Activated CD4-positive, CD25-positive, alpha-beta regulatory T cell treated with anti-CD3 and anti-CD28 coated beads, Interleukin-2, amount 50 U/mL, for 24 hours (primary cell): ENCODE measurements at places on chromosomes 5 and 9.

DNA sequence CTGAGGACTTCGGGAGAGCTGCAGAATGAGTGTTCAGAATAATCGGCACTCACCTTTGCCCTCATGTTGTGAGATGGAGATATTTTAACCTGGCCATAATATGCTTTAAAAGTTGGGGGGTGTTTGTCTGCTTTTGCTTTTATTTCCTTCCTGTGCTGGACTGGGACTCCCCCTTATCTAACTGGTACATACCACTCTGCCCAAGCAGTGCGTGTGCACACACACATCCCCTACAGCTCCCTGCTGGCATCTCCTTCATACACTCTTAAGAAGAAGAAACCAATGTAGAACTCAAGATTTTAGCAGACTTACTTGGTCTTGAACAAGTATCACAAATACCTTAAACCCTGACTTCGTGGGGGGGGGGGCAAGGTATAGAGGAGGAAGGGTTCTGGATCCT, 146.2 kb upstream of the DMRT1 start:
- ATAC-seq, result no peak

DNA sequence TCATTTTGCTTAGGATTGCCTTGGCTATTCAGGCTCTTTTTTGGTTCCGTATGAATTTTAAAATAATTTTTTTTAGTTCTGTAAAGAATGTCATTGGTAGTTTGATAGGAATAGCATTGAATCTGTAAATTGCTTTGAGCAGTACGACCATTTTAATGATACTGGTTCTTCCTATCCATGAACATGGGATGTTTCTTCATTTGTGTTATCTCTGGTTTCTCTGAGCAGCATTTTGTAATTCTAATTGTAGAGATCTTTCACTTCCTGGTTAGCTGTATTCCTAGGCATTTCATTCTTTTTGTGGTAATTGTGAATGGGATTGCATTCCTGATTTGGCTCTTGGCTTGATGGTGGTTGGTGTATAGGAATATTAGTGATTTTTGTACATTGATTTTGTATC, 6.3 kb upstream of the UBE2QL1 start:
- no peak for ATAC-seq

- ATAC-seq, result no peak
Measured at GRCh38 chr5:6725421-6725820, 12.2 kb downstream of the TENT4A start.

DNA sequence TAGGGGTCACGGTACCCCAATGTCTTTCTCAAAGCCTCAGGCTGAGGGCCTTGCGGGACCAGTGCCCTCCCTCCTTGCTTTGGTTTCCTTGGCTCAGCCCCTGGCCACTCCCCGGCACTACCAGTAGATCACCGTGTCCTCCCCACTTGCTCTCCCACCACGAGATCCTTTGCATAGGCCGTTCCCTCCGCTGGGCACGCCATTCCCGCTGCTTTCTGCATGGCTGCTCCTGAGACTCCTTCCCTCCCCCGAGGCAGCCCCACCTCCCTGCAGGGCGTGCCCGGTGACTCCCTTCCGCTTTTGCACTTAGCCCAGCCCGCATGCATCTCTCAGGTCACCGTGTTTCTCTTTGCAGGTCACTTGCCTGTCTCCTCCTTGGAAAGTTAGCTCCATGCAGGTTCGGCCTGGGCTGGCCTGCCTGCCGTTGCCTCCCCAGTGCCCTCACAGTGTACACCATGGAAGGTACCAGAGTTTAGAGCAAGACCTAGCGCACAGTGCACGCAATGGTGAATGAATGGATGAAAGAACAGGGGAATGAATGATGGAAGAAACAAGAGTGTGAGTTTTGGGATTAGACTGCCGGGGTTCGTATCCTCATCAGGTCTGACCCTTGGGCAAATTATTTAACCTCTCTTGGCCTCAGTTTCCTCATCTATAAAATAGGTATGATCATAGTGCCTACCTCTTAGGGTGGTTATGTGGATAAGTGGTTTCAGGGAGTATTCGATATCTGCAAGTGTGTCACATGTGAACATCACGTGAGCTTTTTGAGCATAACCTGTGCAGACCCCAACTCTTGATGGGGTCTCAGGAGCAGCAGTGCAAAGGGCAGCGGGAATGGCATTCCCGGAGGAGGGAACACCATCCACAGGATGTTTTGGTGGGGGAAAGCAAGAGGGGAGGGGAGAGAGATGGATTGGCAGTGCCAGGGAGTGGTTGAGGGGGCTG, 214.3 kb downstream of the C9orf50 start:
- no peak for ATAC-seq

- ATAC-seq, result no peak
Measured at GRCh38 chr5:36651761-36652685, 45.6 kb downstream of the SLC1A3 start.

DNA sequence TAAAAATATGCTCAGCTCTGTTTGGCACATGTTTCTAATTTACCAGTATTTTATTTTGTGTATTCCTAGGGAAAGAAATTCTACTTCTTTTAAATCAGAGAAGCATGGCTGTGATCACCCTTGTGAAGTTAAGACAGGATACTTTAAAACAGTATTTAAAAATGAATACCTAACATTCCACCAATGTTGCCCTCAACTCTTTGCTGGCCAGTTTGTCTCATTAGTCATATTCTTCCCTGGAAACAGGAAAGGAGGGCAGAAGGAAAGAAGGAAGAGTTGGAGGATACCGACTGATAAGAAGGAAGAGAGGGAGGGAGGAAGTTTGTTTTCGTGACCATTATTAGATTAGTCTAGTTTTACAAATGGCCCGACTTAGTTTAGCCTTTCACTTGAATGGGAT, 137.4 kb downstream of the PLK2 start:
- ATAC-seq, result no peak

- no peak for ATAC-seq
Measured at GRCh38 chr5:143880178-143880577, 68.2 kb downstream of the HMHB1 start.

DNA sequence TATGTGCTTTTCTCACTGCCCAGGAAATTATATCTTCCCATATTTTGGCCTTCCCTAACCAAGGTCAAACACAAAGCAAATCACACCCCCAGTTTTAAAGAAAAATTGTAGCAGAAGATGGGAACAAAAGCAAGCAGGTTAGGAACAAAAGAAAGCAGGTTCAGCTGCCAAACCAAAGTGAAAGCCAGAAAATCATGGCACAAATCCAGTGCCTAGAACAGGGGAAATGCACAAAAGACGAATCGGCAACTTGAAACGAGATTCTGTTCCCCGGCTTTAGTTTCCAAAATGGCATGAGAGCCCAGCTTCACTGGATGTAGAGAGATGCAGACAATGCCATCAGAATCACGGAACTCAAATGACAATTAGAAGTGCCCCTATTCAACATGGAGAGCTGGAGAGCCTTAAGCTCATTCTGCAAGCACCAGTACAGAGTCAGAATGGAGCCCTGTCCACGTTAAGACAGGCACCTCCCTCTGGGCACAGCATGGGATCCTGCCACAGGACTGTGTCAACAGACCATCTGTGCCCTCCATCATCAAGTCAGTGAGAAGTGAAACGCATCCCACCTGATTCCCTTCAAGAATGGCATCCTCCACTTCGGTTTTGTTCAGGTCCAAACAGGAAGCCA, 13.8 kb downstream of the DNAH5 start:
- ATAC-seq, result no peak

DNA sequence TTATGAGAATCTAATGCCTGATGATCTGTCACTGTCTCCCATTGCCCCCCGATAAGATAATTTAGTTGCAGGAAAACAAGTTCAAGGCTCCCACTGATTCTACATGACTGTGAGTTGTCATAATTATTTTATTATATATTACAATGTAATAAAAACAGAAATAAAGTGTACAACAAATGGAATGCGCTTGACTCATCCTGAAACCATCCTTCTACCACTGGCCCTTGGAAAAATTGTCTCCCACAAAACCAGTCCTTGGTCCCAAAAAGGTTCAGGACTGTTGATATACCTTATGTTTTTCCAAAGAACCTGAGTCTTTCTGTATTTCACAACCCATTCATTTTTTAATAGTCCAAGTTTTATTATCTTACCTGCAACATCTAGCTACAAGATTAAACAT, 403.5 kb downstream of the TAF11L14 start:
- no peak for ATAC-seq

- no peak for ATAC-seq
Measured at GRCh38 chr9:128632066-128632465, 24.6 kb downstream of the DYNC2I2 start.

DNA sequence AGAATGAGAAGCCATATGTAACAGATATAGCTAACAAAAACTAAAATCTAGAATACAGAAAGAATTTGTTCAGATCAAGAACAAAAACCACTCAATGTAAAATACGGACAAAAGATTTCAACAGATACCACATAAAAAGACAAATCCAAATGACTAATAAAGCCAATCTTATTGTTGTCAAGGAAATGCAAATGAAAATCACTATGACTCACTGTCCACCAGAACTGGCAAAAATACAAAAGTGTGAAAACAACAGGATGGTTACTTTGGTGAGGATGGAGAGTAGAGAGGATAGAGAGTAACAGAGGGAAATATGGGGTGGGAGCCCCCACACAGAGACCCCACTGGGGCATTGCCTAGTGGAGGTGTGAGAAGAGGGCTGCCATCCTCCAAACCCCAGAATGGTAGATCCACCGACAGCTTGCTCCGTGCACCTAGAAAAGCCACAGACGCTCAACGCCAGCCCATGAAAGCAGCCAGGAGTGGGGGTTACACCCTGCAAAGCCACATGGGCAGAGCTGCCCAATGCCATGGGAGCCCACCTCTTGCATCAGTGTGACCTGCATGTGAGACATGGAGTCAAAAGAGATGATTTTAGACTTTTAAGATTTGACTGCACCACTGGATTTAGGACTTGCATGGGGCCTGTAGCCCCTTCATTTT, 15.2 kb upstream of the RHOBTB3 start:
- ATAC-seq, result peak; percentile 37

GRCh38 chr5:14353726-14354474, 210.8 kb downstream of the TRIO start:
- ATAC-seq, result no peak

DNA sequence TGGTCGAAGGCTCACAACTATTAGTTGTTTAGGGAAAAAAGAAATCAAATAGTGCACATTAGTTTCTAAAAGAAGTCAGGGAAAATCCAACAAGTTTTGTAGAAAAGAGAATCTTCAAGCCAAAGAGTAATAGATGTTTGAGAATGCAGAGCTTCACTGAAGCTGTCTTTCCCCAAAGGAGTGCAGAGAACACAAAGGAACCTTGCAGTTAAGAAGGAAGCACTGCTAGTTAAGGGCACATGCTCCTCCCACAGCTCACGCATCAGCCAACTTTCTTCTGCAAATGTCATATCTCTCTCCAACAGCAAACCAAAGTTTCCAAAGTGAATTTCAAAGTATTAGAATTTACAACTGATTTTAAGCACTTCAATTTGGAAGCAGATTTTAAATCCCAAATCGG, 116.4 kb upstream of the FST start:
- no peak for ATAC-seq

DNA sequence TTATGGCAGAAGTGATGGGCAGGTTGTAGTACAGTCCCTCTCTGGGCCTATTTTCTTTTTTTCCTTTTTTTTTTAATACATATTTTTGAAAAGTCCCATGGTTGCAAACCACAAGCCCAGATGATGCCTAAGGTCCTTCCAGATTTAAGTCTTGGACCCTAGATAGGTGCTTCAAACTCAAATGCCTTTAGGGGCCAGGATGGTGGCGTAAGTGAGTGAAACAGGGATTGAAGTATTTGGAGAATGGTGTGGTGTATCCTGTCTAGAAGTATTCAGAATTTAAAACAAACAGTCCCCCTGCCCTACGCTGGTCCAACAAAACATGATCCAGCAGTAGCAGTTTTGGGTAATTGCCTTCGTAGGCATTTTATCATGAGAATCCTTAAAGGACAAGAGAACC, 2.2 kb downstream of the TIGD6 start:
- ATAC-seq, result no peak

- no peak for ATAC-seq
Measured at GRCh38 chr5:69315972-69316371, 16.6 kb downstream of the CCDC125 start.

GRCh38 chr9:92726348-92726747, 38.3 kb downstream of the BICD2 start:
- no peak for ATAC-seq

GRCh38 chr5:75856056-75856455, 138.8 kb upstream of the POC5 start:
- ATAC-seq, result no peak

- ATAC-seq, result no peak
Measured at GRCh38 chr9:130352586-130353285, 87.2 kb downstream of the HMCN2 start.

- no peak for ATAC-seq
Measured at GRCh38 chr5:167936022-167936421, 355.4 kb upstream of the WWC1 start.

DNA sequence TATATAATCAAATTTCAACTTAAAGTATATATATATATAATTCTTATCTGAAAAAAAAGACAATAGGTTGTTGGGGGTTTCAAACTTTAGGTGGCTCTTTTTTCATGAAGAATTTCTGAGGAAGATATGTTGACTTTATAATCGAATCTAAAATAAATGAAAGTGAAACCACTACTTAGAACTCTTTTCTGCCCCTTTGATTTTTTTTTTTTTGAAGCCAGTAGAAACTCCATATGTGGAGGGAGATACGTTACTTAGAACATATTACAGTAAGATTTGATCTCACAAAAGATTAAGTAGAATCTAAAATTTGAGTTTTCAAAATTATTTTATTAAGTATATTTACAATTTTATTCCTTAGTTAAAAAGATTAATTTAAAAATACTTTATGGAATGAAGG, 96.9 kb downstream of the ATG10 start:
- ATAC-seq, result no peak

DNA sequence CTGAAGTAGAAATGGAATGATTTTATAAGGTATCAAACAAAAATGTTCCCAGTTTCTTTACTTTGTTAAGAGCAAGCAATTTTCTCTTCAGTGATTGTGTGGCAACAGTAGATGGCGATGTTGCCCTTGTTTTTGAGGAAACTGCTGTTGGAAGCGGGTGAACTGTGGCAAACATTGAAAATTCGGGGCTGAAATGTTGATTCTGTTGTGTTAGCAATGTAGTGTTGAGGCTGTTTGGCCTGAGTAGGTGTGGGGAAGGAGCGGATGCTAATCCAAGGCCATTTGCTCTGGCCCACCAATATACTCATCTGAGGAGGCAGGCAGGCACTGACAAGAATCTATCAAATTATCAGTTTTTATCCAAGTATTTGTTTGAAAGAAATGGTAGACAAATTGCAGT, 129.8 kb downstream of the SLC12A2 start:
- ATAC-seq, result no peak

GRCh38 chr5:170111088-170111785, 5.5 kb downstream of the FOXI1 start:
- no peak for ATAC-seq
